Stimulated activated naive CD4-positive, alpha-beta T cell treated with Interleukin-2 at 50 U/mL for 16 hours (primary cell): ENCODE measurements at places on chromosomes 5 and 9.

GRCh38 chr9:79026316-79026715 lies 545.4 kb upstream of the TLE4 start:
- no peak for DNase-seq

- no peak for DNase-seq
Observed at GRCh38 chr5:179605026-179605833, 18.2 kb downstream of the HNRNPH1 start.

DNA sequence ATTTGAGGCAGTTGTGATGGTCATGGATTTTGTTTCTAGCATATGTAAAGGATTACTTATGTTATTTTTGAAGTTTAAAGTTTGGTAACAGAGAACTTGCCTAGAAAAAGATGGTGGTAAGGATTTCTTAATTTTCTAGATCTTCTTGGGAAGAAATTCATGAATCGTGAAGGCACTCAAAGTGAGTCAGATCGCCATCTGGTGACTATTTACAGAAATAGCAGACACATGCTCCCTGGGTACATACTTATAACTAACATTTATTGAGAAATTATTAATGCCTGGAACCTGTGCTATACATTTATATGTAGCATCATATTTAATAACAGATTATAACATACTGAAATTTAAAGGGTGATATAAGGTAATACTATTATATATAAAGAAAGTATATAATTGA lies 299.7 kb downstream of the IZUMO3 start:
- no peak for DNase-seq

- DNase-seq, result no peak
Observed at GRCh38 chr5:153489611-153490010, 859 bp upstream of the GRIA1 start.

DNA sequence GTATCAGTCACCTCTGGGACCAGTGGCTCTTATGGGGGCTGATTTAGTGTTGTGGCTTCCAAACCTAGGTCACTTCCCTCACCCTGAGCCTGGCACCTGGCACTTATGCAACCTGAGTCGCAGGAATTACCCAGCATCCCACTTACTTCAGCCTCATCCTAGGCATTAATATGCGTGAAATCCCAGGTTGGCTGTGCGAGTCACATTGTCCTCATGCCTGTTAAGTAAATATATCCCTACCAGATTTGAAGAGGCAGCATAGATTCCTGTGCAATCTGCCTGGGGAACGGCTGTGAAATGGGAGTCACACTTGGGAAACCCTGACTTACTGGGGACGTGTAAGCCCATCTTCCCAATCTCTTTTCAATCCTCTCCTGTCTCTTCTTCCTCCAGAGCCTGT lies 42.7 kb upstream of the AKNA start:
- DNase-seq, result no peak
